ENCODE measurements at places on chromosomes 1 and 21. TPM values are rescaled to one million over a fixed set of nuclear protein-coding genes. Genes with fewer than 3 reads are reported as not detected.
A peak's percentile ranks its signal among the peaks of the same experiment; 100 is the strongest.

The BSND gene
- not detected for total RNA-seq

The IVL gene
- not detected for total RNA-seq

The PHACTR4 gene
- total RNA-seq, result 18.8 TPM

DNA sequence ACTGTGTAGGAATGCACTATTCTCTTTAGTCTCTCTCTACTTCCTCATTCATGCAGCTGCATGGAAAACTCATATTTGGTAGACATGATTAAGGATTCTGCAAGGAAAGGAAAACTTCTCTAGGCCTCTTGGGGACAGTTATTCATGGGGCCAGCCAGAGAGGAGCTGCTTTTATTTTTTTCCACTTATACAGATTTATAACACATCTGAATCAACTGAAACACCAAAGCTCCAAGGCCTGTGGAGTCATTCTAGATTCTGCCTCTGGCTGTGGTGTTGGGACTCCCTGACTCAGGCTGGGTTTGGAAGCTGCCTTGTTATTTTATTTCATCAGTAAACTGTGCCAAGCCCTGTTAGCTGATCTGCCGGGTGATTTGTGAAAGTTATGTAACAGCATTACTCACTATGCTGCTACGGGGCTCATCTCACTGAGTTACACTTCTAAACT, 83.9 kb upstream of the EDEM3 start:
- H3K36me3 ChIP-seq, result peaks cover 3% of the 10 kb centered on the region
- H3K4me1 ChIP-seq, result peaks cover 50% of the 10 kb centered on the region
- H3K27ac ChIP-seq, result peak overlapping the region; percentile 70
- H3K4me3 ChIP-seq, result no peak overlapping the region
- H3K27me3 ChIP-seq, result no peaks in the 10 kb centered on the region

DNA sequence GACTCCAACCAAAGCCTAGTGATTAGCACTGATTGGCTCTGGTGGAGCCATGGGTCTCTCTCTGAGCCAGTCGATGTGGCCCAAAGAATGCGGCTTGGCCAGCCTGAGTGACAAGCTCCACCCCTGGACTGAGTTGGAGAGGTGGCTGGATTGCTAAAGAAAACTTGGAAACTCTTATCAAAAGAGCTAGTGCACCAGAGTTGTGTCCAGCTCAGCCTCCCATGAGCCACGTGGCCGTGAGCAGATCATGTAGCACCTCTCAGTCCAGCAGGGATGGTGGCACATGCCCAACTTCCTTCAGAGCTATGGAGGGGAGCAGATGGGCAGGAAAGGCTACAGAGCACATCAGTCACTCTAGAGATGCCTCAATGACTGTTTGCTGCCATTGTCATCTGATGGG, 142.8 kb upstream of the VAMP3 start:
- H3K27me3 ChIP-seq, result no peaks in the 10 kb centered on the region
- DNase-seq, result no peak
- H3K27ac ChIP-seq, result no peak overlapping the region
- H3K4me3 ChIP-seq, result no peak overlapping the region
- H3K4me1 ChIP-seq, result peaks cover 5% of the 10 kb centered on the region
